Epithelial cell of umbilical artery (primary cell): ENCODE measurements at places on chromosomes 3 and 15. TPM values are rescaled to one million over a fixed set of nuclear protein-coding genes. Genes with fewer than 3 reads are reported as not detected.

The THRB gene
- total RNA-seq: under 0.01 TPM in 1 of 2 replicates, not detected in the other

The PCLAF gene
- total RNA-seq: 28.9 and 39.2 TPM in 2 replicates

The ZBTB20 gene
- total RNA-seq: 2.9 and 5.5 TPM in 2 replicates

The NOX5 gene
- not detected in 2 replicates for total RNA-seq

The TM4SF4 gene
- total RNA-seq: not detected in 2 replicates

The ENTPD3 gene
- total RNA-seq: under 0.01 TPM in 1 of 2 replicates, not detected in the other
